NCI-H748 treated with DMSO at 0.1 percent for 48 hours (cell line): ENCODE measurements at places on chromosomes 7 and 10.

DNA sequence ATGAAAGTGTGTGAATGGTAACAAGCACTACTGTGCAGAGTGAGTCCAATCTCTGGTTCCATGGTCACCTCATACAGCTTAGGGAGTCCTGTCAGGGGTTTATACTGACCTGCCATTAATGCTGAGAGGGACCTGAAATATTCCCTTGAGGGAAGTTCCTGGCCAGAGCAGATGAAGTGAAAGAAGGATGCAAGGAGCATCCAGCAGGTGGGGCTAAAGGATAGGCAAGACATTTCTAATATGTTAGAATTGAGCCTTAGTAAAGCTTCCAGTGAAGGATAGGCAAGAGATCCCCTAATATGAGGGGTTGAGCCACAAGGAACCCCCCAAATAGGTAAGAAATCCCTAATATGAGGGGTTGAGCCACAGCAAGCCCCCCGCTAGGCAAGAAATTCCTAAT, 25.5 kb upstream of the FAM221A start:
- no peak for DNase-seq

DNA sequence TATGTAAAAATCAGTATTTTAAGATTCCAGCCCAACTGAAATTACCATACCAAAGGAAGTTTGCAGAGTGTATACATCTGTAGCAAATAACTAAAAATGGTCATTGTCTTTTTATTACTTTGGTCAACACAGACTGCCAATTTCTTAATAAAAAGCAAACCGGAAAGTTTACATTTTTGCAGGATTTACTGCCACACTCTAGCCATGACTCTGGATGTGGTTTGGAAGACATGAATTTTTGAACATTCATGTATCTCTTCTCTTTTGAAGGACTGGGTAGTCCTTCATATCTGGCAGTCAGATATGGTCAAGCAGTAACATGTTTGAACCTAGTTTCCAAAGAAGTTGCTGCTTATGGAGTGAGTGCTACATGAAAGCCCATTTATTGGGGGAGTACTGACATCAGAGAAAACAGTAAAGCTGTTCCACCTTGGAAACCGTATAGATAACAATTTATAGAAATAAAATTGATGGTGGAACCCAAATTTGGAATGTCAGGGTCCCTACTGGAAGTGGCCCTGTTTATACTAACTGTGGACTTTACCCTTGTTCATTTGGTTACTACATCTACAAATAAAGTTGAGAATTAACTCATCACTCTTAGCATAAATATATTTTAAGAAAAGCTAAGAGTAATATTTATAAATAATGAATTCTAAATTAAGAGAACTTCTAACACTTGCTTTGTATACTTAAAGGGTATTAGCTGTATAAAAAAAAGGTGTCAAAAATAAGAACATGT, 84.6 kb downstream of the ZMYND11 start:
- DNase-seq = no peak

DNA sequence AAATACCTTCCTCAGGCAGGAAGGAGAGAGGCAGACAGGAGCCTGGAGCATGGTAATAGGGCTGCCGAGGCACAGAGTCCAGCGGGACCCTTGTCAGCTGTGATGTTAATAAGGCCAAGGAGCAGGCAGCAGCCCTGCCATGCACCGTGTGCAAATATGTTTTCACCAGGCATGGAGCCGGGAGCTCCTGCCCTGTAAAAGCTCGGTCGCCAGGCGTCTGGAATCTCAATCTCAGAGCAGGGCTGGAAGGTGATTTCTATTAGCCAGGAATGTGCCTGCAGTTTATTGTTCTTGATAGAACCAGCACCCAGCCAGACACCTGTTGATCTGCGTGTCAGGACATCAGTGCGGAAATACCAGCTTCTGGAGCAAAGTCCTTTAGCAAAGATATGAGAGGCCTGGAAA, 469.8 kb downstream of the GLRX3 start:
- no peak for DNase-seq

DNA sequence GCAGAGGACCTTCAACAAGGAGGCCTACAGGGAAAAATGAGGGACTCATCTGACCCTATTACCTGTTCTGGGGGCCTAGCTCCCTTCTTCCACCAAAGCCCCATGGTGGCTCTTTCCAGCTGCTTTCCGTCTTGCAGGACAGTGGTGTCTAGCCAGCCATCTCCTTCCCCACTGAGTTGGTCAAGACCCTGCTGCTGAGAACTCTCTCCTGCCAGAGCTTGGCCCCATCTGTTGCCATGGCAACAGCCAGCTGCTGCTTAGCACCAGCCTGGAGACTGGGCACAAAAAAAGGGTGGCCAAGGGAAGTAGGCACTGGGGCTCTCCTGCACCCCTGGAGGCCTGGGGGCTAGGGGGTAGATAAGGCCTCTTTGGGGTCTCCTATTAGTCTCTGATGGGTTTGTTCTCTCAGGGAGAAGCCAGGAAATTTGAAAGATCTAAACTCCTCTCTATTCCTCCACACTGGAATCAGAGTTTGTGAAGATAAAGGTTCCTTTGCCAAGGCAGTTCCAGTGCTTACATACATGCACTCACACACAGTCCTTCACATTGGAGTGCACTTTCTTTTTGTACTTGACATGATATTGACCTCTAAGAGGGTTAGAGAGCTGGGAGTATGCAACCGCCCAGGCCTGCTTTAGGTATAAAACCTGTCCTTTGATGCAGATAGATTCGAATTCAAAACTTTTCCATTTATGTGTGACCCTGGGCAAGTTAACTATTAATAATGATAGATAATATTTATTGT, 15.8 kb downstream of the TSPAN33 start:
- no peak for DNase-seq

- DNase-seq = no peak
Measured at GRCh38 chr10:11830836-11831519, 7.8 kb downstream of the PROSER2 start.

DNA sequence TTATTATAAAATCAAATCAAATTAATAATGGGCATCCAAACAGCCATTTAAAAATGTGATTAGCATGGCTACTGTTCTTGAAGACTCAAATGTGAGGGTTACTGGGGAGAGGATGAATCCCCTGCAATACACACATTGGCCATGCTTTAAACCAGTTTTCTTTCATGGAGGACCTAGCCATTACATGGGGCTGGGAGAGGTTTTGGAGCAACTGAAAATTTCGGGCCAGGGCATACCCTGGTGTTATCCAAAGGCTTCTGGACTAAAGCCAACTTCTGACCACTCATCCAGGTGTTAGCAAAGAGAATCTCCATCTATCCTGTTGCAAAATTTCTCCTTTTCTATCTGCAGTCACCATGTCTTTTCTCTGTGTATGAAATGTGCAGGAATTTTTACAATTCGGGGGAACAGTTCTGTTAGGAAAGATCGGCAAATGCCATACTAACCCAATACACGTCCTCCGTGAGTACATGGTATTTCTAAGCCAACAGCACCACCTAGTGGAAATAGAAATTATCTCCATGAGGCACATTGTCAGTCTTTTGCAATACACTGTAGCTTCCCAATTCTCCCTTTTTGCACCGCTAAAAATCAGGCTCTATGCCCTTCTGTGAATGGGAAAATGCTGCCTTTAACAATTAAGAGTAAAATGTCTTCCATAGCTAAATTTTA, 47.0 kb upstream of the ZNF107 start:
- DNase-seq = peak; percentile 30

- DNase-seq = no peak
Measured at GRCh38 chr10:12729885-12730284, 271.6 kb downstream of the CCDC3 start.

DNA sequence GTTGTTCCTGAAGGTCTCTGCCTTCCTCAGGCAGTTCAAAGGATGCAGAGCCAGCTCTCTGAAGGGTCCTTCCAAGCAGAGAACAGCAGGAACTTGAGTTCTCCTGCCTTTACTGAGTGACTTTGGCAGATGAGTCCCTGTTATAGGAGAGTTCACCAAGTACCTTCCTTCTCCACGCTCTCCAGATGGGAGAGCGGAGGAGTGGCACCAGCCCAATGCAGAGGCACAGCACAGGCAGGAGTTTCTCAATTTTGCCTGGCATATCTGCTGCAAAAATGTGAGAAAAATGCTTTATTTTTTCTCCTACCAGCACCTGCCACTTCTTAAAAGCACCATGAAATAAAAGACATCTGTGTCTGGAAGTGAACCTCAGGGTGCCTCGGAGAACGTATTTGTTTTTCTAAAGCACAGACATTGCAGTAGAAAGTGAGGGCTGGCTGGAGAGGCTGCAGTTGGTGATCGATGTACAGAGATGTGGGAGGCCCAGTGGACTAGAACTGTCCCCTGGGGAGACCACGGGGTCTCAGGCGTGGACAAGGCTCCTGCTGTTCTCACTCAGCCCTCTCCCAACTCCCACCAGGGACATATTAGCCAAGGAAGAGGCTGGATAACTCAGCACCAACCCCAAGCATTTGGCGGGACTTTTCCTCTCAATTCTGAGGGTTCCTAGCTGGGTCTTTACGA, 174.5 kb downstream of the WDR37 start:
- no peak for DNase-seq

GRCh38 chr10:78699971-78700370, 368.8 kb upstream of the ZMIZ1 start:
- no peak for DNase-seq

- DNase-seq = no peak
Measured at GRCh38 chr7:17532861-17533404, 234.5 kb downstream of the AHR start.

DNA sequence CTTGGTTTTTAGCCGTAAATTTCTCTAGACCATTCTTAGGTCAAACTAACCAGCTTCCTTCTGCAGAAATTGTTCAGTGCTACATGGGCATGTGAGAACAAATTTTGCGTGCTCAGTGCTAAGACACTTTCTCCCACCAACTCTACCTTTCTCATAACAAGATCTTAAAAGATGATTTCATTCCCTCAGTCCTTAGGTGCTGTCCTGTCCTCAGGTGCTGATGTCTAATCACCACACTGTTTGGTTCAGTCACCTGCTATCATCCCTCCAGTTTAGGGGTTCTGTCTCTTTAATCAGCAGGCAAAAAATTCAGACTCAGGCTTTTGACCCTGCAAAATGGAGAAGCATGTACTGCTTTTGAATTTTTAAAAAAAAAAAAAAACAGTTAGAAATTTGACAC, 227.5 kb upstream of the YAE1 start:
- DNase-seq = no peak

DNA sequence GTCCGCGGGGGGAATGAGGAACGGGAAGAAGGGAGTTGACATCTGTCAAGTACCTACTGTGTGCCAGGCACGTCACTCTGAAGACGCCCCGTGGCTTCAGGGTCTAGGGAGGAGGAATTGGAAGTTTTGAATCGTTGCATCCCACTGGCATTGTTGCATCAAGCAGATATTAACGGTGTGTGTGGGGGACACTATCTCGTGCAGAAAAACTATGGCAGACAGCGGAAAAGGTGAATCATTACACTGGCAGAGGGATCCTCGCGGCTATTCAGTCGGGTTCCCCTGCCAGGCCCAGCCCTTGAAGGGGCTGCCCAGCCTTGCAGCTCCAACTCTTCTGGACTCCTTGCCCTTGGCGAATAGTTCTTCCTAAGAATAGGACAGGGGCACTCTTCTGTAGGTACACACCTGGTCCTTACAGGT, 1.0 kb upstream of the KIAA1549 start:
- no peak for DNase-seq

GRCh38 chr7:137682596-137682995, 164.2 kb downstream of the DGKI start:
- DNase-seq = no peak

GRCh38 chr7:105571891-105572290, 9.4 kb downstream of the EFCAB10 start:
- no peak for DNase-seq

GRCh38 chr7:22482503-22482902, 17.5 kb downstream of the STEAP1B start:
- no peak for DNase-seq

DNA sequence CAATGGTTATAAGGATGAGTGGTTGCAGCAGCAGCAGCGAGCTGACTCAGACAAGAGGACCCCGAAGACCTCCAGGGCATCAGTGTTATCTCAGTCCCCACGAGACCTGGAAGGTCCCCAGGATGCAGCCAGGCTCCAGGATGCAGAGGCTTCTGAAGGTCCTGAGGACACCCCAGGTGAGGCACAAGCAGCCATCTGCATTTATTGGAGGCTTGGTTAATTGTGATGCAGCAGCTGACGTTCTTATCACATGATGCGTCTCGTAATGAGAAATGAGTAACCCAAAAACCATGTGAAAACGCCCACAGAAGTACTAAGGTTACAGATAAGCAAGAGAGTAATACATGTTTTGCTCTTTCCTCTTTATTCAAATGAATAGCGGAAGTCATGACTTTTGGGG, 17.4 kb downstream of the C7orf57 start:
- DNase-seq = no peak

DNA sequence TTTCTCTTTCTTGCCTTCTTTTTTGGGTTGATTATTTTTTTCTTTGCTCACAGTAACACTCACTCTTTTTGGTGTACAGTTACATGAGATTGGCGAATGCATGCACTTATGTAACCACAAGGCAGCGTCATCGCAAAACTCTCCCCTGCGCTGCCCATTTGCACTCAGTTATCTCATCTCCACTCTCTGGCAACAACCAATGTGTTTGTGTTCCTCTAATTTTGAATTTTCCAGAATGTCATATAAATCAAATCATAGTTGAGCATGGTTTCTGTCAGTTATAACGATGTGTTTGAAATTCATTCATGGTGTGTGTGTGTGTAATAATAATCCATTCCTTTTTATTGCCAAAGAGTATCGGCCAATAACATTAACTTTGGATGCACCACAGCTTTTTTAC, 23.0 kb upstream of the IGFBP3 start:
- DNase-seq = no peak

- no peak for DNase-seq
Measured at GRCh38 chr10:84077768-84078167, 61.5 kb upstream of the GHITM start.

GRCh38 chr7:148537435-148537834, 53.1 kb upstream of the C7orf33 start:
- DNase-seq = no peak

GRCh38 chr10:80322711-80323110, 33.3 kb upstream of the MAT1A start:
- DNase-seq = no peak

- DNase-seq = no peak
Measured at GRCh38 chr7:124124201-124124600, 91.3 kb upstream of the TMEM229A start.

GRCh38 chr7:106723398-106723797, 62.4 kb upstream of the CCDC71L start:
- no peak for DNase-seq
